ENCODE measurements at places on chromosomes 2 and 18.

DNA sequence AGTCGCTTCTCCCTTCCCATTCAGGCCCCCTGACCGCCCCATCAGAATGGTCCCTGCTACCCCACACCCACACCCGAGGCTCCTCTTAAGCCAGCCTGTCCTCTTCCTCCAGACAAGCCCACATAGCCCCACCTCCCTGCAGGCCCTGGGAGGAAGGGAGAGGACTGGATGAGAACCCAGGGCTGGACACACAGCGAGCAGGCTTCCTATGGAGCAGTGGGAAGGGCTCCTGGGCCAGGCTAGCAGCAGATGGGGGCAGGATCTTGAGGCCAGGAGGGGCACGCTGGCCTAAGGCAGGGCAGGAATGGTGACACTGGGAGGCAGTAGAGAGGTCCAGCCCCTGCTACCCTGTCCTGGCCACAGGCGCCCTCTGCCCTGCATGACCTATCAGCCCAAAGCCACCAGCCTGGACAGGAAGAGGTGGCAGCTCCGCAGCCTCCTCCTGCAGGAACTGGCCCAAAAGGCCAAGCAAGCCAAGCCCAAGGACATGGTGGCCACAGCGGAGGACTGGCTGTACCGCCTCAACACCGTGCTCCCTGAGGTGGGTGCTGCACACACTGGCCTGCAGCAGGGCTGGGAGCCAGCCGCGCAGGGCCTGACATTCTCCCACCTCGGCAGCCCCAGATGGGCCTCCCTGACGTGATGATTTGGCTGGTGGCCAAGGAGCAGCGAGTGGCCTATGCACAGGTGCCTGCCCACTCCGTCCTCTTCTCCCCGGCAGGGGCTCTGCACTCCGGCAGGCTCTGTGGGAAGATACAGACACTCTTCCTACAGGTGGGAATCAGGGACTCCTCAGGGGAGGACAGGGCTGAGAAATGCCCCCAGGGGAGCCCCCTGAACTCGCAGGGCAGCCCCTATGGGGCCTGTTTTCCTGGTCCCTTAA lies 43.3 kb downstream of the FER1L5 start:
- no peak for DNase-seq

DNA sequence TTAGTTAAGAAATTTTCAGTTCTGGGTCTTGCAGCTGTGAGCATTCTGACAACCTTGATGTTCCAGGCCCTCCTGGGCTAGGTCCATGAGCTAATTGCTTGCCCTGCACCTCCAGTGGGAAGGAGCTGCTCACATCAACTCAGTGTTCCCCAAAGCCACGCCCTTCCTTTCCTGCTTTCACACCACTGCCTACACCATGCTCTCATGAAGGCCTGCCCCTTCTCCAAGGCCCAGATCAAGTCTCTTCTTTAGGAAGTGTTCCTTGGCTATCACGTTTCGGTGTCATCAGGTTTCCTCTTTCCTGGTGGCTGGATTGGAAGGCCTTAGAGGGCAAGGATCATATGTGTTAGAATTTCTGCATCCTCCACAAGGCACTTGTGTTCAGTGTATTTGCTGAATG lies 18.8 kb downstream of the TMEM127 start:
- DNase-seq: no peak

GRCh38 chr2:162258686-162259085 lies 15.4 kb upstream of the FAP start:
- DNase-seq: no peak

DNA sequence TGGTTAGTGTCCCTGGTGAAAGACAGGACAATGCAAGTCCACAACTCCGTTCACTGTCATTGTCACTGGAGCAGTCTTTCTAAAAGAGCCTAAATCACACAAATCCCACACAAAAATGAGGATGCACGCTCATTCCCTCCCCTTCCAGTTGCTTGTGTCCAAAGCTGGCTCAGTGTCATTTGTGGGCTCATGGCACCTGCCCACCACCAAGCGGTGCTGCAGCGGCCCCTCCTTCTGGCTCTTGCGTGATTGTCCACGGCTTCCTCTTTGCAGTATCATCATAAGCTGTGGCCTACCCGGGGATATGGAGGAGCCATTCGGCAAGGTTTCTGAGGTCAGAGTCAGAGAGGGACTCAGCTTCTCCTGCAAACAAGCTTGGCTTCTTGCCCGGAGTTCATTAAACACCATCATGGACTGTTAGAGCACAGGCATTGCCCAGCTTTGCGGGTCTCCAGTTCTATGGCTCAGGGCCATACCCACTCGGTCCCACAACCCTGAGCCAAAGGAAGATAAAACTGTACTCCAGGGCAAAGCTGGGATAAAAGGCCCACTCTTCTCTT lies 179.4 kb upstream of the AGAP1 start:
- DNase-seq: no peak

DNA sequence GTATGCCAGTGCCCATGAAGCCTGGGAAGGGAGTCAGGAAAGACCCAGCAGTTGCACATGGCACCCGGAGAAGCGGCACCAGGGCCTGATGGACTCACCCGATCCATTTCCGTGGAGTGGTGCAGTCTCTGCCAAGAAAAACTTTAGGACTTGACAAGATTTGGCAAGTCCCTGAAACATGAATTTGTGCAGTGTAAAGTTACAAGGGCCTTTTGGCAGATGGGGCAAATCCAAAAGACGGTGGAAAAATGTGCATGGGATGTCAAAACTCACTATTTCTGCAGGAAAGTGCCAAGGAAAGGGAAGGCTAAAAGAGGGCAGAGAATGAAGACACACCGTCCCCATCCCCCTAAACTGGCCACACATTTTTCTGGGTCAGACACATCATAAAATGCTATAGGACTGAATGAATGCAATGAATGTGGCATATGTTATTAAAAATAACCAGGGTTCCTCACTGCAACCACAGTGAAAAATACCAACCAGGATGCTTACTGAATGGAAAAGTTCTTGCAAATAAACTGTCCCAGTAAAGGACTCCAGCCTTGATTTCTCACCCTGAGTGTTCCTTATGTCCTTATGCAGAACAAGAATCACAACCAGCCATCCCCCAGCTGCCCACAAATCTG lies 173.5 kb upstream of the SIX2 start:
- DNase-seq: no peak

DNA sequence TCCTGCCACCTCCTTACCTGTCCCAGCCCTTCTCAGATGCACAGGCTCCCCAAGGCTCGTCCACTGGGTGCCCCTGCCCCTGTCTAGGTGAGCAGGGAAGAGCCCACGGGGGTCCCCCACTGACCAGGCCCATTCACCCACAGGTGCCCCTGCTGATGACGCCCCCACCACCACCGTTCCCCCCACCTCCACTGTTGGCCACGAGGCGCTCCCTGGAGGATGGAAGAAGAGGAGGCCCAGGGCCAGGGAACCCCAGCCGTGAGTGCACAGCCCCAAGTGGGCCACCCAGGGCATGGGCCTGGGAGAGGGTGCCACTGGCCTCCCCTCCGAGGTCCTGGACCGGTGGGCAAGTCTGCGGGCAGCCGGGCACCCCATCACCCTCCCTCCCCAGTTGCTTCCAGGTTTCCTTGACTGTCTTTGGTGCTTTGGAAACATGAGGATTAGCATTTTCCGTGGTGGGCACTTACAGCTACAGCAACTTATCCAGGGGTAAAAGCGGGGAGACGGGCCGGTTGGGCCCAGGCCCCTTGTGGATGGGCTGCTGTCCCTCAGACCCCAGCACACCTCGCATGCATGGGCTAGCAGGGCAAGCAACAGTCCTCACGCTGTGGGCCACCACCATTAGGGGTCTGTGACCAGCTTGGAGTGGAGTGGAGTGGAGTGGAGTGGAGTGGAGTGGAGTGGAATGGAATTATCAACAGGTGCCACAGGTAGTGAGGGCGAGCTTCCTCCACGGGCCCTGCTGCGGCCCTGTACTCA lies 13.2 kb upstream of the KLHL30 start:
- DNase-seq: no peak

GRCh38 chr18:35516351-35516750 lies 18.6 kb upstream of the INO80C start:
- DNase-seq: no peak
